ENCODE measurements at places on chromosomes 5 and 9.

GRCh38 chr5:161095953-161096352 lies 243.9 kb upstream of the ATP10B start:
- DNase-seq, result no peak

GRCh38 chr5:135341696-135342550 lies 57.1 kb downstream of the MACROH2A1 start:
- DNase-seq, result no peak

DNA sequence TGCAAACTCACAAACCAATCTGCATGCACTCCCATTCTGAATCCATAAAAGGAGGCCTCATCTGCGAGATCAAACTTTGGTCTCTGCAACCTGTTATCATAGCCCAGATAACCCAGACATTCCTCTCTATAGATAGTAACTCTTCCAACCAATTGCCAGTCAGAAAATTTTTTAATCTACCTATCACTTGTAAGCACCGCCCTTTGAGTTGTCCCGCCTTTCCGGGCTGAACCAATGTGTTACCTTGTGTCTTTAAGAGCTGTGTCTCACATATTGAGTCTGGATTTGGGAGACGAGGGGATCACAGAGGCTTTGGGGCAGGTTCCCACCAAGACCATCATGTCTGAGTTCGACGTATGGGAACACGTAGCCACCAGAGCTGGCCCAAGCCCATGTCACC lies 91.1 kb upstream of the PPP1R26 start:
- no peak for DNase-seq

GRCh38 chr5:159899067-159900049 lies 16.9 kb upstream of the ADRA1B start:
- no peak for DNase-seq

DNA sequence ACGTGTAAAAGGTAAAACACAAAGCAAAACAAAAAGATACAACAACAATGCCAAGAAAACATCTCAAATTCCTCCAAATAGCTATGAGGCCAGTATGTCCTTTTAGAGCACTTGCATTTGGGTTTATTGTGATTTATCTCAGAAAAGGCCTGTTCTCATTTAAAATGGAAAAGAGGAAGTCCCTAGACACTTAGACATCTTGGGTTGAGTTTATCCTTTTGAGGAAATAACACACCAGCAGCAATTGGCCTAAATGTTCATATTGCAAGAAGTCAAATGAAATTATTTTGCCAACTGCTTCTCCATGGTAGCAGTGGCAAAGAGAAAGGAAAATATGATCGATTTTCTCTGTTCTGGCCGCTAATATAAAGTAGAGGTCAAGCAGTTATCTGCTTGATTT lies 43.6 kb upstream of the TRMT10B start:
- no peak for DNase-seq

All from cortex of kidney (tissue), 1 donor.